ENCODE measurements at places on chromosomes 13 and 19. TPM values are rescaled to one million over a fixed set of nuclear protein-coding genes. Genes with fewer than 3 reads are reported as not detected.

- peaks cover 12% of the 10 kb centered on the region for H3K4me1 ChIP-seq
- H3K27me3 ChIP-seq: peaks cover 10% of the 10 kb centered on the region
- H3K36me3 ChIP-seq: no peaks in the 10 kb centered on the region
- DNase-seq: no peak
Measured at GRCh38 chr13:41428155-41428554, 29.2 kb upstream of the RGCC start.

MCEMP1 gene
- 0.34 TPM for total RNA-seq

PEPD gene
- 76.3 TPM for total RNA-seq

POU4F1 gene
- not detected for total RNA-seq

DNA sequence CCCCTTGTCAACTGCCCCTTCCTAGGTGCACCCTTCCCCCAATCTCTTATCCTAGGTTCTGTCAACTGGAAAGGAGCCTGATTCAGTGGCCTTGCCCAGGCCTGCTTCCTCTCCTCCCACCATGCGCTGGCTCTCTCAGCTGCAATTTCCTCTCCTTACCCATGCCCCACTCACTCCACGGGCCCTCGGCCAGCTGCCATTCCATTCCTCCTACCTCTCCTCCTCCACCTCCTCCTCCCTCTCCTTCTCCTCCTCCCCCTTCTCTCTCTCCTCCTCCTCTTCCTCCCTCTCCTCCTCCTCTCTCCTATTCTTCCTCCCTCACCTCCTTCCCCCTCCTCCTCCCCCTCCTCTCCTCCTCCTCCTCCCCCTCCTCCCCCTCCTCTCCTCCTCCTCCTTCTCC is 9.6 kb upstream of the TIMM44 start:
- H3K27me3 ChIP-seq: no peaks in the 10 kb centered on the region
- DNase-seq: no peak
- H3K4me1 ChIP-seq: peaks cover 6% of the 10 kb centered on the region
- no peak overlapping the region for H3K27ac ChIP-seq

C3 gene
- total RNA-seq: 688 TPM

DNA sequence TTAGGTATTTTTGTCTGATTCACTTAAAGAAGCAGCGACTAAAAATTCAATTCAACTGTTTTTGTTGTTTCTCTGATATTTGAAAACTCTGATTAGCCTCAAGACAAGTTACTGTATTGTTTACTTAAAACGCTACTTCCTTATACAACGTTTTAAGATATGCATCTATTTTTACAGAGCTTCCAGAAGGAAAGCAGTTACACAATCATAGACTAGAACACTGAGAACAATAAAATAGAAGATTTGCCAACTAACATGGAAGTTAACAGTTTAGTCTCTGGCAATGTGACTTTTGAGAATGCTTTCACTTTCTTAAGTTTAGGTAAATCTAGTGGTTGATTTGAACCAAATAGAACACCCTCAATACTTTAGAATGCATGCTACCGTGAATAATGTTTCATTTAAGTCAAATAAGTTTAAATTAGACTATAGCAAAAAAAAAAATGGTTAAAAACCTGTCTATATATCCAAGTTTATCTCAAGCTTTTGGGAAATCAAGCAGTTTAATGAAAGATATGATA is 614.8 kb downstream of the DACH1 start:
- no peaks in the 10 kb centered on the region for H3K36me3 ChIP-seq
- no peaks in the 10 kb centered on the region for H3K4me1 ChIP-seq
- no peak for DNase-seq
- no peaks in the 10 kb centered on the region for H3K27me3 ChIP-seq

DNA sequence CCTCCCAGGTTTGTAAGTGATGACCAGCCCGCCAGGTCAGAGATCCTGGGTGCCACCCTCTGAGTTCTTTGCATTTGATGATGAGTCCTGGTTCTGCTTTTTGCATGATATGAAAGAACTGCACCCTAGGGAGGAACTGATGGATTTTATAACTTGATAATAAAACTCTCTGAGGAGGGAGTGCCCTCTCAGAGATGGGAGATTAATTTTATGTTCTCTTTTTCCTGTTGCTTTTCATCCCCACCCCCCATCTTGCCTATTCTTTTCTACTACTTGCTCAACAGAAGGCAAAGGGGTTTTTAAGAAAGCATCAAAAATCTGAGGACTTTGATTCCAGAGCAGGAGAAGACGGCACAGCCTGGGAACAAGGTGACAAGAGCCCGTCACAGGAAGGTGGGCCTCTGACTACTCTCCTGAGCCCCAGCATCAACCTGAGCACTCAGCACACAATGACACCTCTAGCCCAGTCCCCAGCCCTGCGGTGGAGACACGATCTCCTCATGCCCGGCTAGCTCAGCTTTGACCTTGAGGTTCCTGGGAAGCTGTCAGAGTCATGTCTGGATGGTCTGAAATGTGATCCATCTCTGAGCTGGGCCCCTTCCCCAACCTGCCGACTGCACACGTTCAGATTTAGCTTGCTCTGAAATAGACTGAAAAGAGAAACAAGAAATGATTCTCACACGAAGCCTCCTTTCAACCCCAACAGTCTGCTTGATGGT is 69.1 kb downstream of the SIAH3 start:
- H3K27ac ChIP-seq: no peak overlapping the region
- peaks cover 11% of the 10 kb centered on the region for H3K4me1 ChIP-seq
- no peak overlapping the region for H3K4me3 ChIP-seq
- no peaks in the 10 kb centered on the region for H3K36me3 ChIP-seq

DNA sequence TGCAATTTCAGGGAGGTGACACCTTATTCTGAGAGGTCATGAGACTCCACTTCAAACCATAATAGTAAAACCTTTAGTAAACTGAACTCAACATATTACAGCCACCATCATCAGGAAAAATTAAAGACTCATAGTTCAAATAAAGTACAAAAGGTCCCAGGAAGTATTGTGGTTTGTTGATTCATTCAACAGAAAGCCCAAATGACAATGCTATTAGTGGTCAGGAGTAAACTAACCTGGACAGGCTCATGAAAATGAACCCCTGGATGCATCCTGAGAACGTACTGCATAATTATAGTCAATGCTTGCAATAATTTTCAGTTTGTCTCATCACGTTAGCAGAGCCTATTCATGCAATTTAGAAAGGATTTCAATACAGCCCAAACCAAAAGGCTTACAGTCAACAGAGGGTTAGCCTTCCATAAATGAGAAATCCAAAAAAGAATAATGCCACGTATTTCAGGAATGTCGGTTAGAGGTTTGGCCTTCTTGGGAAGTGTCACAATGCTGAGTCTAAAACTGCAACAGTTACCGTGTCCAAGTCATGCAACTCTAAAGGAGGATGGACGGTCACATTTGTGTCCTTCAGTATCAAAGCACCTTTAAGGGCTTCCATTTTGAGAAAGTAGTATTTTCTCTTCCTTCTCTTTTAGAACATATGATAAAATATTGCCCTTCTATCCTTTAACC is 280.8 kb downstream of the ABCC4 start:
- H3K4me3 ChIP-seq: no peak overlapping the region
- H3K27ac ChIP-seq: no peak overlapping the region
- no peaks in the 10 kb centered on the region for H3K27me3 ChIP-seq
- no peaks in the 10 kb centered on the region for H3K4me1 ChIP-seq
- H3K36me3 ChIP-seq: no peaks in the 10 kb centered on the region
- DNase-seq: no peak

- H3K36me3 ChIP-seq: no peaks in the 10 kb centered on the region
- H3K4me3 ChIP-seq: no peak overlapping the region
- no peaks in the 10 kb centered on the region for H3K27me3 ChIP-seq
- no peak overlapping the region for H3K27ac ChIP-seq
- H3K4me1 ChIP-seq: no peaks in the 10 kb centered on the region
- peak; percentile 55 for DNase-seq
Measured at GRCh38 chr13:109857325-109857724, 70.9 kb upstream of the IRS2 start.

DNA sequence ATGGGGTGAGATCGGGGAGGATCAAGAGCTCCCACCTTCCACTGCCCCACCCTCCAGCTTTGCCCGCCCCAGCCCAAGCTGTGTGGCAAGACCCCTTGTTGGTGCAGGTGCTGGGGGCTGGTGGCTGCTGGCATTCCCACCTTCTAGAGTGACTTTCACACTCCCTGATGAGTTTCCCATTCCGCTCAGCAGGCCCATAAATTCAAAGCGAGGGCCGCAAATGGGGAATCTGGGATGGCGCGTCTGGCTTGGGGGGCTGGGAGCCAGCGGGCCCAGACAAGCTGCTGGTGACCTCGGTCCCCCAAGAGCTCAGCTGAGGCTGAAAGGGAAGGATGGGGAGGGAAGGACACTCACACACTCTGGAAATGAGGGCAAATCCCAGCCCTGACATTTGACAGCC is 110.3 kb downstream of the GADD45B start:
- no peak for DNase-seq
- no peak overlapping the region for H3K4me3 ChIP-seq
- H3K27ac ChIP-seq: no peak overlapping the region
- peaks cover 16% of the 10 kb centered on the region for H3K4me1 ChIP-seq
- H3K36me3 ChIP-seq: no peaks in the 10 kb centered on the region

METTL21C gene
- not detected for total RNA-seq

ZNF708 gene
- total RNA-seq: 8.7 TPM

DNA sequence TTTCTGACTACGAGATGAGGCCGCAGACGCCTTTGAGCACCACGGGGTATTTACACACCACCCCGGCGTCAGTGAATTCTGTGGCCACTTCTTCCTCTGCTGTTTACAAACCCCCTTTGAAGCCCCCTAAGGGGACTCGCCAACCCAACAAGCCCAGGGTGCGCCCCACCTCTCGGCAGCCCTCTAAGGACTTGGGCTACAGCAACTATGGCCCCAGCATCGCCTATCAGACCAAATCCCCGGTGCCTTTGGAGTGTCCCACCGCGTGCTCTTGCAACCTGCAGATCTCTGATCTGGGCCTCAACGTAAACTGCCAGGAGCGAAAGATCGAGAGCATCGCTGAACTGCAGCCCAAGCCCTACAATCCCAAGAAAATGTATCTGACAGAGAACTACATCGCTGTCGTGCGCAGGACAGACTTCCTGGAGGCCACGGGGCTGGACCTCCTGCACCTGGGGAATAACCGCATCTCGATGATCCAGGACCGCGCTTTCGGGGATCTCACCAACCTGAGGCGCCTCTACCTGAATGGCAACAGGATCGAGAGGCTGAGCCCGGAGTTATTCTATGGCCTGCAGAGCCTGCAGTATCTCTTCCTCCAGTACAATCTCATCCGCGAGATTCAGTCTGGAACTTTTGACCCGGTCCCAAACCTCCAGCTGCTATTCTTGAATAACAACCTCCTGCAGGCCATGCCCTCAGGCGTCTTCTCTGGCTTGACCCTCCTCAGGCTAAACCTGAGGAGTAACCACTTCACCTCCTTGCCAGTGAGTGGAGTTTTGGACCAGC is 5.3 kb downstream of the SLITRK5 start:
- no peak overlapping the region for H3K27ac ChIP-seq
- H3K4me3 ChIP-seq: no peak overlapping the region
- no peaks in the 10 kb centered on the region for H3K36me3 ChIP-seq
- no peak for DNase-seq
- no peaks in the 10 kb centered on the region for H3K27me3 ChIP-seq

DNA sequence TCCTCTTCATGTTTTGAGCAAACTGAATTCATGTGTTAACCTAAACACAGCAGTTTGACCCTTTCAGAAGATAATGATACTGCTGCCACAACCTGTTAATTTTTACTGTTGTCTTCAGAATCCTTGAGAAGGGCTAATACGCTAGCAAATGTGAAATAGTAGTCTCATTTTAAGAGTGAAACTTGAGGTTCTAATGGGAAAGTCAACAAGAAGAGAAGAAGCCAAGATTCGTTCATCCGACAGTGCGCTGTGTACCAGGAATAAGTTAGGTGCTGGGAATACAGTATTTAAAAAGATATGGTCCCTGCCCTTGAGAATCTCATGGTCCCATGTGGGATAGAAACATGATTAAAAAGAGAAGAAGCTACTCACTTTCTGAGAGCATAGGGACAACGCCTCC is 134.4 kb downstream of the KL start:
- H3K4me3 ChIP-seq: no peak overlapping the region
- H3K36me3 ChIP-seq: peaks cover 8% of the 10 kb centered on the region
- no peak overlapping the region for H3K27ac ChIP-seq
- DNase-seq: no peak
- H3K4me1 ChIP-seq: peaks cover 61% of the 10 kb centered on the region

- H3K4me1 ChIP-seq: peaks cover 18% of the 10 kb centered on the region
- H3K4me3 ChIP-seq: no peak overlapping the region
- H3K27me3 ChIP-seq: peaks cover 47% of the 10 kb centered on the region
- no peak for DNase-seq
- H3K27ac ChIP-seq: no peak overlapping the region
- H3K36me3 ChIP-seq: peaks cover 17% of the 10 kb centered on the region
Measured at GRCh38 chr19:1004803-1005664, 4.8 kb downstream of the GRIN3B start.

- no peak overlapping the region for H3K27ac ChIP-seq
- no peaks in the 10 kb centered on the region for H3K36me3 ChIP-seq
- no peaks in the 10 kb centered on the region for H3K27me3 ChIP-seq
Measured at GRCh38 chr13:106523576-106523975, 11.9 kb downstream of the EFNB2 start.

- H3K27ac ChIP-seq: no peak overlapping the region
- no peak overlapping the region for H3K4me3 ChIP-seq
- H3K4me1 ChIP-seq: no peaks in the 10 kb centered on the region
- no peaks in the 10 kb centered on the region for H3K27me3 ChIP-seq
- DNase-seq: no peak
Measured at GRCh38 chr13:99704390-99704789, 203.1 kb downstream of the TM9SF2 start.

- no peak overlapping the region for H3K27ac ChIP-seq
- DNase-seq: peak; percentile 26
- no peaks in the 10 kb centered on the region for H3K4me1 ChIP-seq
- no peaks in the 10 kb centered on the region for H3K36me3 ChIP-seq
Measured at GRCh38 chr19:31803835-31804446, 454.7 kb upstream of the TSHZ3 start.

GJB2 gene
- total RNA-seq: 0.50 TPM

DNA sequence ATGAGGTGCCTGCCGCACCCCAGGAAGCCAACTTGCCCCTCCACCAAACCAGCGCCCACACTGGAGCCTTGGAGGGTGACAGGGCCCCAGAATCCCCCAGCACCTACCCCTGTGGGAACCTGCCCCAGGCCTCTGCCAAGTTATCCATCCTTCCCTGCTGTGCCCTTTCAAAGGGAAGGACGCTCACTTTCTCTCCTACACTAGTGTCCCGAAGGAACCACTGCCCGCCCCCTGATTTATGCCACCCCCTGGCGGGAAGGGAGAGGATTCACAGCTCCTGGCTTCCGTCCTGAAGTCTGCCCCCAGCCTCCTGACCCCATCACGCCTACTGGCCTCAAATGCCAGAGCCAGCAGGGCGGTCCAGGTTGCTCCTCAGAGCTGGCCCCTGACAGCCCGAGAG is 1.4 kb downstream of the EVI5L start:
- no peak for DNase-seq
- peaks cover 40% of the 10 kb centered on the region for H3K4me1 ChIP-seq
- H3K36me3 ChIP-seq: no peaks in the 10 kb centered on the region
- H3K27me3 ChIP-seq: no peaks in the 10 kb centered on the region
- no peak overlapping the region for H3K4me3 ChIP-seq

ZIK1 gene
- 3.7 TPM for total RNA-seq

CLDN10 gene
- total RNA-seq: 1.2 TPM
